ENCODE measurements at places on chromosomes 3 and 15.
A peak's percentile ranks its signal among the peaks of the same experiment; 100 is the strongest.

DNA sequence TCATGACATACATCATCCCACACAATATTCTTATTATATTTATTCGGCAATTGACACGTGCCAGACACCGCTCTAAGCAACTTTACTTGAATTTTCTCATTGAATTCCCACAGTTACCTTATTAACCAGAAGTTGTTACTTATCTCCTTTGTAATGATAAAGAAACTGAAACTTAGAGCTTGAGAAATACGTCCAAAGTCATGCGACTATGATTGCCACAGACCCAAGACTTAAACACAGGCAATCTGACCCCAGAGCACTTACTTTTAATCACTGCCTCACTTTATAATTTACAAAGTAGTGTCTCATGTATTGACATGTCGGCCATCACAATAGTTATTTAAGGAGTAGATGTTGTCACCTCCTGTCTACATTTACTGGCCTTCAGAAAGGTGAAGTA lies 64.7 kb downstream of the ATP13A4 start:
- no peak for DNase-seq

- no peak for DNase-seq
Observed at GRCh38 chr3:28053759-28054158, 187.7 kb upstream of the CMC1 start.

DNA sequence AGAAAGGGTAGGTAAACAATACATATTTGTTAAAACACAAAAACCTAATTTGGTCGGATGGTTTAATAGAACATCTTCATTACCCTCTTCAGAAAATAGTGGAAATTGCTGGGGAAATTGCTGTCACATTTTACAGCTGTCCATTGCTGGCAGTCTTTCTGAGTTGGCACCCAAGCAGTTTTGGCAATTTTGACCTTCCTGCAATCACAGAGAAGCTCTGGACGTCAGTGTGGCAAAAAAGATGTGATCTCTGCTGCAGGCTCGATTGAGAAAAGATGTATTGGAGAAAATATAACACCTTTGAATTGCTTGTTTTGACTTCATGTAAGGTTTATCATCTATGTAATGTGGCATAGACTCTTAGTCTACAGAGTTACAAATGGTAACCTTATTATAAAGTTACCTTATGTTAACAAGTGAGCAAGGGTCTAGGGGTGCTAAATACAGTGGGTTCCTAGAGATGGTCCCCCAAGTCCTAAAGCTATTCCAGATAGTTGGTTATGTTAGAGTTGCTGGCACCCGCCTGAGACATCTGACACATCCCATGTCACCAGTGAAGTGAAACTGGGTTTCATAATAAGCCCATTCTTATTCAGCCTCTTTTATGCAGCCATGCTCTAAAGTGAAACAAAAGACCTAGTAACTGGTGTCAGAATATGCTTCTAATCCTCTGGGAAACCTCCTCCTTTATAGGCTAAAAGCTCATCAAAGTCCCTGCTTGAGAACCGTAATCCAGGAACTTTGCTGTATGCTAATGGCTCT lies 14.0 kb downstream of the UBE2E1 start:
- DNase-seq, result no peak

DNA sequence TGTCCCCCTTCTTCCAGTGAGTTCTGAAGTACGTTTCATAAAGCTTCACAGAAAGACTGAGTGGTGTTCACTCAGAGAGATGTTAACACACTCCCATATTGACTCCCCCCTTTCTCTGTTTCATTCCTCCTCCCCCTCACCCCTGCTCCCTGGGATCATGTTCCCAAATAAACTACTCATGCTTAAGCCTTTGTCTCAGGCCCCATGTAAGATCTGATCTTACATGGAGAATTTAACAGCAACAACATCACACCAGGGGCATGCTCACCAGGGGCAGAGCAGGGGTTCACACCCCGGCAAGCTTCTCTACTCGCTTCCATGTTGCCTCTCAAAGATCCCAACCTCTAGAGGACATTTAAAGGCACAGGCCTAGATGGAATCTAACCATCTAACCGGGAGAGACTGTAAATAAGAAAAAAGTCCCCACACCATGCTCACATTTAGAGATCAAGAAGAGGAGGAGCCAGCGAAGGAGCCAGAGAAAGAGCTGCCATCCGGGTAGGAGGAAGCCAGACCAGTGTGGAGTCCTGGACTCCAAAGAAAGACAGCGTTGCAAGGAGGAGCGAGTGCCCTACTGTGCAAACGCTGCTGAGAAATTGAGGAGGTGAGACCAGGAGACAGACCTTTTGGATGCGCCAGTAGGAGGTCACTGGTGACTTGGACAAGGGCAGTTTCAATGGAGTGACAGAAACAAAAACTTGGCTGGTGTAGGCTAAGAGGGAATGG lies 21.4 kb upstream of the SRP14 start:
- no peak for DNase-seq

DNA sequence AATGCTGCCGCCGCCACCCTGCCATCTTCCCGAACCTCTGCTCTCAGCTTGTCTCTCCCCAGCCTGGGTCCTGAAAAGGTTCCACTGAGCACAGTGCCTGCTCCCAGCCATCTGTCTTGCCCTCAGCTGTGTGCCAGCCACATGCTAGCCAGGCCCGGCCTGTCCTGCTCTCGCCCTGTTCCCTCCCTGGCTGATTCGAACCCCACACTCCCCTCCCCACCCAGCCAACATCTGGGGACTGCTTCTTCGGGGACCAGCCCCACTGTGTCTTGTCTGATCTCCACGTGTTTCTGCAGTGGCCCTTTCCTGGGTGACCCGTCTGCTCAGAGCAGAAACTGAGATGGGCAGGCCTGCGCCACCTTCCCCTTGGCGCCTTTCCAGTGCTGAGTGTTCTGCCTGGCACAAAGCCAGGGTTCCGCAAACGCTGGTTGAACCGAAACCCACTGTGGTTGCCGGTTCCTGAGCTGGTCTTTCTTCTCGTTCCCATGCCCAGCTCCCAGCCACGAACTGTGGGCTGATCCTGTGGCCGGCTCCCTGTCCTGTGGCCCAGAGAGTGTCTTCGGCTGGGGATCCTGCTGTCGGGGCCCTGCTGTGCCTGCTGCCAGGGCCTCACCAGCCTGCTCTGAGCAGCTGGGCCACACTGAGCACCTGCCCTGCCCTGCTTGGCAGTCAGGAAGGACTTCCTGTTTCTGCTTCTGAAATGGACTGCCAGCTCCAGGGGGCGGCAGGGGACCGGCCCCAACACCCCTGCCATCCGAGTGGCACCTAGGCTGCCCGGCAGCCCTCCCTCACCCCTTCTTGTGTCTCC lies 62.7 kb upstream of the KLF13 start:
- peak; percentile 71 for DNase-seq

DNA sequence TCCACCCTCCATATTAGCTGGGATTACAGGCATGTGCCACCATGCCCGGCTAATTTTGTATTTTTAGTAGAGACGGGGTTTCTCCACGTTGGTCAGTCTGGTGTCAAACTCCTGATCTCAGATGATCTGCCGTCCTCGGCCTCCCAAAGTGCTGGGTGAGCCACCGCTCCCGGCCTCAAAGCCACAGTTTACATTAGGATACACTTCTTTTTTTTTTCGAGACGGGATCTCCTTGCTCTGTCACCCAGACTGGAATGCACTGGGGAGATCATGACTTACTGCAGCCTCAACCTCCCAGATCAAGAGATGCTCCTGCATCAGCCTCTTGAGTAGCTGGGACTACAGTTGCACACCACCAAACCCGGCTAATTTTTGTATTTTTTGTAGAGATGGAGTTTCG lies 2.5 kb upstream of the NR1D2 start:
- no peak for DNase-seq

DNA sequence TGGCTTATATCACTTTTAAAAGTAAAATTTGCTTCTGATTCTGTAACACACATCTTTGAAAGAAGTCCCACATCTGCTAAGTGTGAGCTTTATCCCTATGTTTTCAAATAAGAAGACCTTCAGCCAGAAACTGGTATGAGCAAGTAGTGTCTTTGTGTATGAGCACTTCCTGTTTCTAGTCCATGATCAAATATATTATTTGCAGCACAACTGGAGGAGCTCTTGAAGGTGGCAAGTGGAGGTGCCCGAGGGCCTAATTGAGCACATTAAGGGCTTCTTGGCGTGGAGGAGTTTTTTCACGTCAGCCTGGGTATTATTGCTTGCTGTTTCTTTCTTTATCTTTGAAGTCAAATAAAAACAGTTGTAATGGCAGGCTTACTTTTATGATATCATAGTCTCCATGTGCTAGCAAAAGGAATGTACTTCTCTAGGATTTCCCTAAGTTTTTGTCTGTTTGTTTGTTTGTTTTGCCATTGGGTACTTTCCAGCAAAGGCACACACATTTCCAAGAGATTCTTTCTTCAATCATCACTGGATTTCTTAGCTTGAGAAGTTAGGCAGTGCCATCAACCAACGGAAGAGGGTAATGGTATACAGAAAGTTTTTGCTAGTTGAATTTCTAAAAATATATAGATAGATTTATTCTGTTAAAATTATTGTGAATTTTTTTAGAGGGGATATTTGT lies 68.1 kb downstream of the MEIS2 start:
- no peak for DNase-seq

DNA sequence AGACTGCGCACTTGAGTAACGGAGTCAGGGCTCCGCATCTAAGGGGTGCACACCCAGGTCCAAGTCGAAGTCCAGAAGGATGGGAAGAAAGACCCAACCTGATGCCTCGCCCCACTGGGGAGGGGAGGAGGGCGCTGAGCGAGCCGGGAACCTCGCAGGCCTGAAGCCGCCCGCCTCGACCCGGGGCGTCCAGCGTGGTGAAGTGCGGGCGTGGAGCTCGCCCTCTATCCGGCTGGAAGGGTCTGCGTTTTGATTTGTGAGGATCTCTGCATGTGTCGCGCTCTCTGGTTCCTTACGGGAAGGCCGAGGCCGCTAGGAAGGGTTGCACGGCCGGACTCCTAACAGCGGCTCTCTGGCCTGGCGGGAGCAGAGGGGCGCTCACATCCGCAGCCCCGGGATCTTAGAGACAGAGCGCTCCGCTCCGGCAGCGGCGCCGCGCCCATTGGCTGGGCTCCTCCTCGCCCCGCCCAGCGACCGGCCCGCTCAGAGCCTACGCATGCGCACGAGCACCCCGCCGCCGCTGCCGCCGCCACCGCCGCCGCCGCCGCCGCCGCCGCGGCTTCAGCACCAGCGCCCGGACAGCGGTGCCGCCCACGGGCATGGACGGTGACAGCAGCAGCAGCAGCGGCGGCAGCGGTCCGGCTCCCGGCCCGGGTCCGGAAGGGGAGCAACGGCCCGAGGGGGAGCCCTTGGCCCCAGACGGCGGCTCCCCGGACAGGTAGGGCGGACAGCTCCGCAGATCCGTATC lies at the start of gene DISP2:
Gene DISP2 (plus strand): TSS at position 497 of the 748 bp plus-strand sequence. CDS start 103 bp downstream, at position 600.
- DNase-seq, result peak; percentile 84

GRCh38 chr3:194384569-194385001 lies 14.5 kb downstream of the GP5 start:
- no peak for DNase-seq

DNA sequence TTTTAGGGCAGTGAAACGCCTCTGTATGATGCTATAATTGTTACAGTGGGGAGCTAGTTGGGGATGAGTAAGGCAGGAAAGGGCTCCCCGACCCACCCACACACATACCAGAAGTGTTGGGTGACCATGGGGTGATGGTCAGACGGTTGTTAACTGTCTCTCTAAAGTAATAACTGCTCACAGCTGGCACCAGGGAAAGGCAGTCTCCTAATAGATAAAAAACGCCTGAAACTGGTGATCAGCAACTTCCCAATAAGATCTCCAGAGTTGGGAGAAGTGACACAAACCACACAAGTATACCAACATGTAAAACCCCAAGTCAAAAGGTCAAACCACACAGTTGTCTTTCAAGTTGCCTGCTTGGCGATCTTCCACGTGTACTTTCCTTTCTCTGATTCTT lies 346.5 kb upstream of the CNTN4 start:
- no peak for DNase-seq

DNA sequence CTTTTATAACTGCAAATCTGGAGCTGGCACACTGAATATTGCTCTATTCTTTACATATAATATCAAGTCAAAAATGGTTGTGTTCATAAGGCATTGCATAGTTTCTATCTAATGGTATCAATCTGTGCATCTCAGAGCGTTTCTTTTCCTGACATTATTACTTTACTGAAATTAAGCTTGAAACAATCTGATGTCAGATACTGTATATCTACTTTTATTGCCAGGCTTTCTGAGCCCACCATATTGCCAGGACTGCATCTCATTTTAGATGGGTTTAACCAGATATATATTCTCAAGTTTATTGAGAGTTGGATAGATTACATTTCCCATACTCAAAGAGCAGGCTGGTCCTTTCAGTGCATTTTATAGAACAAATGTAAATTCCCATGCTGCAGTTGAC lies 122.7 kb upstream of the MEIS2 start:
- DNase-seq, result no peak

- DNase-seq, result no peak
Observed at GRCh38 chr15:23647421-23648370, at the start of gene MAGEL2. MAGEL2 (minus strand) TSS chr15:23647867; CDS start chr15:23647742, 125 bp downstream.

GRCh38 chr15:61146931-61147230 lies 82.2 kb downstream of the RORA start:
- DNase-seq, result no peak

DNA sequence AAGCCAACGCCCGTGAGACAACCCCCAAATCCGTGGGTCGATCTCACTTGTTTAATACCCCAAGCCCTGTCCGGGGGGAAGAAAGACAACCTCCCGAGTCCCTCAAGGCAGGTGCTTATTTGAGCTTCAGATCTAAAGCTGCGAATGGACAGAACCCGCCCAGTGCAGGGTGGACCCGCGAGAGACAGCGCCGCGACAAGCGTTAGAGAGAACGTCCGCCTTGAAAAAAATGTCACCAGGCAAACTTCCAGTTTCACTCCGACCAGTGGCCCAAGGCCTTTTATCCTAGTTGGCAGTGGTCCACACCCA lies 740 bp upstream of the OXSR1 start:
- DNase-seq, result no peak

GRCh38 chr3:127785711-127786265 lies 36.5 kb downstream of the MGLL start:
- DNase-seq, result no peak

GRCh38 chr3:139519998-139520737 lies 19.4 kb downstream of the RBP1 start:
- DNase-seq, result no peak

DNA sequence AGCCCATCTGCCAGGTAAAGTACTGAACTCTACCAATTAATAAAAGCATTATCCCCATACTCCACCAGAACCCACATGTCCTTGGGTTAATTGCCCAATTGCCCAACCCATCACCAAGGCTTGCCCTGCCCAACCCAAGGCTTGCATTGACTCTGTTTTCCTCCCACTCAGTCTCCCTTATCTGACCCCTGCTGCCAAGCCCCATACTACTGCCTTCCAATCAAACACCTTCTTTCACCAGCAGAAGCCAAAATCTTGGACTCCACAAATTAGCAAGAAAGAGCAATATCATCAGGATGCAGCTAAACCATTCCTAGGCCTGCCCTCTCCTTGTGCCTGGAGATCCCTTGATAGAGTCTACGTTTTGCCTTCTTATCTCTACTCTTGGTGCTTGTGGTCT lies 602.9 kb downstream of the NTRK3 start:
- no peak for DNase-seq

DNA sequence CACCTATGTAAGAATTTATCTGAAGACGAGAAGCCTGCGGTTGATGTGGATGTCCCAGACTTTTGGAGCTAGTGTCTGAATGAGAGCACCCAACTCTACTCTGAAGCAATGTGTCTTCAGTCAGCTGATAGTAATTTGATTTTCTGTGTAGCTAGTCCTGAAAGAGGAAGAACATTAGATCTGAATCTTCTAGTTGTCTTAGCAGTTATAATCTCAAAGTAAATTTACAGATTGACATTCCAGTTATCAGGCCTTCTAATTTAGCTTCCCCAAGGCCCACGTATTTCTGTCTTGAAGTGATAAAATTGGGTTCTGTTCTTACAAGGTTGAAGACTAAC lies 1.5 kb downstream of the TCAIM start:
- DNase-seq, result no peak

- DNase-seq, result no peak
Observed at GRCh38 chr15:50556642-50557371, 10.3 kb upstream of the USP50 start.

All from activated gamma-delta T cell treated with Interleukin-2 at 50 U/mL for 16 hours (primary cell).